ENCODE measurements at places on chromosomes 7 and 10.

GRCh38 chr7:36667007-36667745 lies 57.1 kb downstream of the AOAH start:
- no peak for DNase-seq

DNA sequence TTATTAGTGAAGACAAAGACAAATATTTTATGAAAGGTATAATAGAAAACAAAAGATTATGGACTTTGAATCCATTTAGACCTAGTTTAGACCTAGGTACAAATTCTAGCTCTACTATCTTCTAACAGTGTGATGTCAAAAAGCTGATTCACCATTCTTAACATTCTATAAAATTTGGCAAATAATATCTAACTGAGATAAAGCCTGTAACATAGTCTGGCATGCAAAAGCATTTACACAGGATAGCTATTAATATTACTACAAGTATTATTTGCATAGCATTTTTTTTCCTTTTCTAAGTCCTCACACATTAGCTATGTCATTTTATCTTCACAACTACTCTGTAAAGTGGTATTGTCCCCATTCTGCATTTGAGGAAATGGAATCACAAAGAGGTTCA lies 179.6 kb upstream of the LRRTM3 start:
- no peak for DNase-seq

DNA sequence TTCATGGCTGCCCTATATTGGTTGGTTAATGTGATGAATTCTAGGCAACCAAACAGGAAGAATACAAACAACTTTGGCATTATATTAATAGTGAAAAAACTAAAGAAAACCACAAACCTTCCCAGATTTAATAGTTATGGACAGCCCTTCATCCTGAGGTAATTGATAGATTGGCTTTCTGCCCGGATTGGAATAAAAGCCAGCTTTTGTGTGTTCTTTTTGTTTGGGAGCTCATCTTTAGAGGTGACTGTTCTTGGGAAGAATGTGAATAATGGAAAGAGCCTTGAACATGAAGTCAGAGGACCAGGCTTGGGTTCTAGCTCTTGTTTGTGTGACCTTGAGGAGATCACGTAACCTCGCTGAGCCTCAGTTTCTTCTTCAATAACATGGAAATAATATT lies 92.3 kb downstream of the VTI1A start:
- no peak for DNase-seq

GRCh38 chr10:81576336-81576735 lies 298.7 kb upstream of the NRG3 start:
- no peak for DNase-seq

GRCh38 chr7:143299840-143300239 lies 11.7 kb downstream of the CASP2 start:
- no peak for DNase-seq

GRCh38 chr7:156656598-156656997 lies 16.0 kb downstream of the RNF32 start:
- DNase-seq, result peak; percentile 25

GRCh38 chr10:17647326-17647725 lies 3.4 kb downstream of the STAM start:
- DNase-seq, result no peak

GRCh38 chr7:133561396-133561795 lies 308.5 kb downstream of the EXOC4 start:
- DNase-seq, result no peak

DNA sequence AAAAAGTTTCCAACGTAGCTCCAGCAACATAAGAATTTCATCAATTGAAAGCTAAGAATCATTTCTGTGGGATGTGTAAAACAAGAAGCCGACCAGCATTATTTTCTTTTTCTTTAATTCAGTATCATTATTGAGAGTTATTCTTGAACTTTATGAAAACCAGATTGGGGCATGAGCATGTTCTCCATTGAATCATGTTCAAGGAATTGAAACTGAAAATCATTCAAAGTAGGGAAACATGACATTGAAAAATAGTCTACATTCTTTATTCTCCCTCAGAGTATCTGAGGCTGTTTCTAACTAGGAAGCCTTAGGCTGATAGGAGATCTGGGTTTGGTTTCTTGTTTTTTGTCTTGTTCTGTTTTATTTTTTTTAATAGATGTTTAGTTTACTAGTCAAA lies 253.7 kb downstream of the DYNC1I1 start:
- DNase-seq, result no peak

DNA sequence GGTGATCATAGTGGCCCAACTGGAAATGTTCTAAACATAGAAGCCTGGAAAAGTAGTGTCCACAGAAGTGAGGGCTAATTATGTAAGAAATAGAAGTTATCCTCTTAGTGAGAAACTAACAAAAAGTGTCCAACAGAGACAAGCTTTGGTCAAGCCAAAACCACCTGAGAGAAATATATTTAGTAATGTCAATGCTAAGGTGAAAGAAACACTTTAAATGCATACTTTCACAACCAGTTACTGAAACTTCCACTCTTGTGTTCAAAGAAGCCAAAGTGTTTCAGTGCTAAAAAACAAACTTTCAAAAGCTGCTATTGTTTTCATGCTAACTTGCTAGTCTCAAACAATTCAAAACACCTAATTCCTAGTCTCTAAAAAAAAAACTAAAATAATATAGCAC lies 18.1 kb downstream of the RAB11FIP2 start:
- no peak for DNase-seq

- no peak for DNase-seq
These were observed 43.8 kb downstream of the ETV1 start for GRCh38 chr7:13945670-13946069.

- peak; percentile 84 for DNase-seq
These were observed at the start of gene THSD7A for GRCh38 chr7:11831736-11832495. THSD7A (minus strand) TSS chr7:11832198; CDS start chr7:11831946, 252 bp downstream.

DNA sequence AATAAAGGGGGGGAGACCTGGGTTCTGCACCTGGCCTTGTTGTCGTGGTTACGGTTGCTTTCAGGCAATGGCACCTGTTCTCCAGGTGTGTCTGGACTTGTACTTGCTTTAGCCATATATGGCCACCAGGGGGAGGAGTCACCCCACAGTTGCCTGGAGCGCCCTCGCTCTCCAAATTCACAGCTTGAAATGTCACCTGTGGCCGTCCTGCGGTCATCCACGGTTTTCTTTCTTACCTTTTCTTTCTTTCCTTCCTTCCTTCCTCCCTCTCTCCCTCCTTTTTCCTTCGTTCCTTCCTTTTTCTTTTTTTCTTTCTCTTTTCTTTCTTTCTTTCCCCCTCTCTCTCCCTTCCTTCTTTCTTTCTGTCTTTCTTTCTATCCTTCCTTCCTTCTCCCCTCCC lies 157.2 kb upstream of the ZNF92 start:
- DNase-seq, result peak; percentile 32

DNA sequence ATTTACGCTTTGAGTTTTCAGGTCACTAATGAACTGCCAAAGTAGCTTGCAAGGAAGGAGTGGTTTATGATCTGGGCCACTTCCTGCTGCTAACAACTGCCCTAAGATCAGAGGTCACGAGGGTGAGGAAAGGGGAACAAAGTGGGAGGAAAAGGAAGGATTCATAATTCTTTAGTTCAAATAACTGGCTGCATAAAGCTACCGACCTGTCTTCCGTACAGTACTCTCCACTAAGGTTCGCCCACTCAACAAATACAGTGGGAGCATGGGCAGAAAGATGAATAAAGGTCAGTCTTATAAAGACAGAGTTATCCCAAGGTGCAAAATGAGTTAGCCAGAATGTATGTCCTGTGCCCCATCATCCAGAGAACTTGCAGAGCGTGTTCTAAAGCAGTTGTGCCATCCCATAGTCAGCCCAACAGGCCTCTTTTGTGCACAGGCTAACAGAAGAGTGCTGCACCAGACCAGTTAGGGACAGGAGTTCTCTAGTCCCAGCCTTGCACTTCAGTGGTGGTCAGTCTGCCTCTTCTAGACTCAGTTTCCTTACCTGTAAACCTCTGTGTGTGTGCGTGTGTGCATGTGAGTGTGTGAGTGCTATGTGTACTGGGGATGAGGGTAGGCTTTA lies 65.9 kb downstream of the CREB3L2 start:
- no peak for DNase-seq

DNA sequence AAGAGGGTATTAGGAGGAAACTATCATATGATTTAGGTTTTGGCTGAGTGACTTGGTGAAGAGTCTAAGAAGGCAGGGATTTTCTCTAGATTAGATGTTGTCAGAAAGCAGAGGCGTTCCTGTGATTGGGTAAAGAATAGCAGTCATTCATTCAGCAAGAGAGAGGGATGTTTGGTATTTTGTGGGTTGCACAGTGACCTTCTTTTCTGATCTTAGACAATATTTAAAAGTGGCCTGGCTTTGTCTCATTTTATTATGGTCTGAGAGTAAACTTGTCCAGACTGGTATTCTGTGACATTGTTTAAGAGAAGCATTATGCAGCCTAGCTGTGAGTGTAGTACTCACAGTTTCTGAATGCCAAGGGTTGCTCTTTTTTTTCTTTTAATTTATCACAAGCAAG lies 18.5 kb downstream of the HYAL4 start:
- no peak for DNase-seq

DNA sequence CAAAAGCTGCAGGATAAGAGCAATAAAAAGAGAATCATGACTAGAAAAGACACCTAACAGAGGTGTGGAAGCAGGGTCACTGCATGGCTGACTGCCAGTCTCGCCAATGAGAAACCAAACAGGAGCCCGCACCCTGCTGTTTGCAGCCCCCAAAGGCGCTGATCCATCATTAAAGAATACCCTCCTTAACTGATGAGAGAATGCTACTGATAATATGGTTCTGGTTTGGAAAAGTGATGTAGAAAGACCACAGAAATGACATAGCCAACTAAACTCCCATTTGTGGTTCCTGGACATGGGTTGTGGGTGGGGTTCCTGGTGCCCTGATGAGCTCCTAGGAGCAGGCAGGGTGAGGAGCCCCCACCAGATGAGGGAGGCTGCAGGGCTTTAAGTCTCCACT lies 207.4 kb downstream of the TNS3 start:
- no peak for DNase-seq

DNA sequence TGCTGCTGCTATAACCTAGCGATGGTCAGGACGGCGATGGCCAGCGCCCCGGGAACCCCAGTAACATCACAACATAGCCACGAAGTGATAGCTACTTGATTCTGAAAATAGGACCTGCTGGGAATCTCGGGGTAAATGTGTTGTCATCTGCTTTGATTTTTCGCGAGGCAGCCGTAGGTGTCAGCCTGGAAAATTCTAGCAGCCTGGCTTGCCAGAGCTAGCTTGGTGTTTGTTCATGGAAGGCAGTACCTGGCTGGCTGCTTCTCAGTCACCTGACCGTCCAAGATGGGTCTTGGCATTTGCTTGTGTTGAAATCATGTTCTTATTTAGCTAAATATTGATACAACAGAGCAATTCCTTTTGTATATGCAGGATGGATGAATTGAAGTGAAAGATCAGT lies 82.4 kb upstream of the BTBD16 start:
- no peak for DNase-seq

DNA sequence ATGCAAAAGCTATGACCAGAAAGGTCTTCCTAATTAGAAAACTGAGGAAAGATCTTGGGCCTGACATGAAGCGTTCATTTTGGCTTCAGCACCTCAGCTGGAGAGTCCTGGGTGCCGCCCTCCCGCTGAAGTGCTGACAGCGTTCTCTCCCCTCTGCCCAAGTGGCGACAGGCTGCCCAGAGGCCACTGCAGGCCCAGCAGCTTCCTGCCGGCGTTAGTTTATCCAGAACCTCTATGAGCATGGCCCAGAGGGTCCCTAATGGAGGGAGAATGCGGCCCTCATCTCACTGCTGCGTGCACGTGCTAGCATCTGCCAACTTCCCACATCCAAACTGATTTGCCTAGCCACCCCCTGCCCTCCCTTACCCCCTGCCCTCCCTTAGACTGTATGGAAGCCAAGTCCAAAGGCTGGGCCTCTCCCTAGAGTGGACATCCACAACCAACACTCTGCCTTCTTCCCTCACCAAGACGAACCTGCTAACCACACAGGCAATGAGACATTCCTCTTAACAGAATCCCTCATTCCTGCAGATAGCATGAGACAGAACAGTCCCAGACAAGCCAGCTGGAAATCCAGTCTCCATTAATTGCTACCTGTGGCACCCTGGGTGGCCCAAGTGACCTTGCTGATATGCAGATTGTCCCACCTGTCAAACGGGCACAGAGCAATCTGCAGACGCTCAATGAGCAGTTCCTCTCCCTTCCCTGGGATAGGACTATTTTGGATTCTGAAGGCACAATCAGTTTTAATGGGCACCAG lies 108.4 kb downstream of the C10orf90 start:
- DNase-seq, result no peak

GRCh38 chr7:139043823-139044812 lies 8.3 kb upstream of the ZC3HAV1L start:
- DNase-seq, result no peak

DNA sequence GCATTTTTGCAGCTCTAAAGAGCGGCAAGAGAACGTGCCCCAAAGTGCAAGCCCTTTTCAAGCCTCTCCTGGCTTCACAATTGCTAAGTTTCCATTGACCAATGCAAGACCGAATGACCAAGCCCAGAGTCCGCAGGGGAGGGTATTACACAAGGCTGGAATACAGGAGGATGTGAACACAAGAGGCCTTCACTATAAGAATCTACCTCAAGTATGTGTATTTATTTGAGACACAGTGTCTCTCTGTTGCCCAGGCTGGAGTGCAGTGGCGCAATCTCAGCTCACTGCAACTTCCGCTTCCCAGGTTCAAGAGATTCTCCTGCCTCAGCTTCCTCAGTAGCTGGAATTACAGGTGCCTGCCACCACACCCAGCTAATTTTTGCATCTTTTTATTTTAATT lies 22.2 kb upstream of the TPST1 start:
- DNase-seq, result no peak

DNA sequence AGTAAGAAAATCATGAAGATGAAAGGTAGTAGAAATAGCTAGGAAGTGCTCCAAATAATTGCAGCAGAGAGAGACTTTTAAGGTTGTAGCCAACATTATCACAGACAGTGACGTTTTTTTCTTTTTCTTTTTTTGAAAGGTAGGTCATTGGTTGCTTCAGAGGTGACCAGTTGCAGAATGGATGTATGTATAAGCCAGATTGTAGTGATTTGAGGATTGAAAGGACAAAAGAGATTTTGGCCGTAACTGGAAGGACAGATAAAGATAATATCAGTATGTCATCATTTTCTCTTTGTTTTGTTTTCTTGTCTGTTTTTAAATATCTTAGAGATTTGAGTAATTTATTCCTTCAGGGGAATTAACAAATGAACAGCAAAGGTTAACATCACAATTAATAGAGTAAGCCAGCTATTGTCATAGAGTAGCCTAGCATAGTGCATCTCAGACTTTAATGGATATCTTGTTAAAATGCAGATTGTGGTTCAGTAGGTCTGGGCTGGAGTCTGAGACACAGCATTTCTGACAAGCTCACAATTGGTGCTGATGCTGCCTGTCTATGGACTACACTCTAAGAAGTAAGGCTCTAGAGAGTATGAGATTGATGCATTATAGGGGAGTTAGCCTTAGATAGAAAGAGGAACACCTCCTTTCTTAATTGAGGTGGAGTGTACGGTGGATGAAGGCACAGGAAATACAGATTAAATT lies 28.3 kb downstream of the CDK13 start:
- no peak for DNase-seq

GRCh38 chr10:78543749-78544362 lies 510.2 kb downstream of the RPS24 start:
- DNase-seq, result peak; percentile 85

Measured in lung (tissue), 17 donors.